ENCODE measurements at places on chromosomes 7 and 10. TPM values are rescaled to one million over a fixed set of nuclear protein-coding genes. Genes with fewer than 3 reads are reported as not detected.

DNA sequence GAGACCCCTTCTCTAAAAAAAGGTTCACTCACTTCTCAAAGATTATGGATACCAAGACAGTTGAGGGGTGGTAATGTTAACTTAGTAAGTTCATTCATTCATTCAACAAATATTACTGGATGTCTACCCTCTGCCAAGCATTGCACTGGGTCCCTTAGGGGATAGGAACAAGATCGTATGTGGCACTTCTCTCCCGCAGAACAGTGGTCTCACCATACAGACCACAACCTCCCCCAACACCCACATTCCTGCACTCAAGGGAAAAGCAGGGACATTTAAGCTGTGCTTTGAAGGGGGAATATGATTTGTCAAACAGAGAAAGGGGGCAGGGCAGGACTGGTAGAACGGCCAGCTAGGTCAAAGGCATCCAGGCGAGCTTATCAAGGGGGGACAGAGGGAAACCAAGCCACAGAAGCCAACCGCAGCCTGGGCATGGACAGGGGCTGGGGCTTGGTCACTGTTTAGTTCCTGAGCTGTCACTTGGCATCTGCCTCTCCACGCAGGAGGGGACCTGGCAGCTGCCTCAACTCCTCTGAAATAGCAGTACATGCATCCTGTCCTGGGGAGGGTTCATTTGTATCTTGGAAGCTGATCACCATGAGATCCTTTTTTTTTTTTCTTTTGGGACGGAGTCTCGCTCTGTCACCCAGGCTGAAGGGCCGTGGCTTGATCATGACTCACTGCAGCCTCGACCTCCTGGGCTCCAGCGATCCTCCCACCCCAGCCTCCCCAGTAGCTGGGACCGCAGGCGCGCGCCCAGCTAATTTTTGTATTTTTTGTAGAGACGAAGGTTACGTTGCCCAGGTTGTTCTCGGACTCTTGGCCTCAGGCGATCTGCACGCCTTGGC is 949 bp upstream of the CLIP2 start:
- H3K27me3 ChIP-seq, result no peaks in the 10 kb centered on the region
- peak overlapping the region; percentile 85 for H3K27ac ChIP-seq
- peak overlapping the region; percentile 85 for H3K4me3 ChIP-seq
- DNase-seq, result no peak

- peaks cover 20% of the 10 kb centered on the region for H3K4me1 ChIP-seq
- H3K36me3 ChIP-seq, result no peaks in the 10 kb centered on the region
- H3K4me3 ChIP-seq, result no peak overlapping the region
- H3K27ac ChIP-seq, result no peak overlapping the region
- H3K27me3 ChIP-seq, result peaks cover 2% of the 10 kb centered on the region
- DNase-seq, result no peak
Observed at GRCh38 chr7:138257459-138258196, 181.4 kb downstream of the AKR1D1 start.

DNA sequence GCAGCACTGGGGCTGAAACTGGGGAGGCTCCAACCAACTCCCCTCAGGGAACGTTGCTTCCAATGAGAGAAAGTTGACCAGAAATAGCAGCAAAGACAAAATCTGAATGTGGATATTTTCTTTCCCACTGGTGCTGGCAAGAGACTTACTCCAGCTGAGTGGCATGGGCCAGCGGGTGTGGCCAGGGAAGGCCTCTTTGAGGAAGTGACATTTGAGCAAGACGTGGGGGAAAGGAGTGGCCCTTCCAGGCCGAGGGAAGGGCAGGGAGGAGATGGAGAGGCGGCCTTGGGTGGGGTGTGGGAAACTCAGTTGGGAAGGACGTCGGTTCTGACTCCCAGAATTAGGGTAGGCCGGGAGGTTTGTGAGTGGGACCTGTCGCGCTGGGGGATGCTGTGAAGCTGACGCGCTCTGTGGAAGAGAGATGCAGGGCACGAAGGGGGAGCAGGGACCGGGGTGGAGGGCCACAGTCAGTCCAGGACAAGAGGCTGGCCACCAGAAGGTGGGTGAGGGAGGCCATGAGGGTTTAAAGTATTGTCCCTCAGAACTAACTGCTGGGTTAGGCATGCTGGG is 96.7 kb upstream of the IKZF1 start:
- no peaks in the 10 kb centered on the region for H3K4me1 ChIP-seq
- no peaks in the 10 kb centered on the region for H3K36me3 ChIP-seq
- no peak for DNase-seq
- peaks cover 5% of the 10 kb centered on the region for H3K27me3 ChIP-seq
- H3K4me3 ChIP-seq, result no peak overlapping the region

Gene POU6F2
- total RNA-seq, result not detected

Data from HFFc6 (cell line).